ENCODE measurements at places on chromosomes 11 and 22. TPM values are rescaled to one million over a fixed set of nuclear protein-coding genes. Genes with fewer than 3 reads are reported as not detected.

DNA sequence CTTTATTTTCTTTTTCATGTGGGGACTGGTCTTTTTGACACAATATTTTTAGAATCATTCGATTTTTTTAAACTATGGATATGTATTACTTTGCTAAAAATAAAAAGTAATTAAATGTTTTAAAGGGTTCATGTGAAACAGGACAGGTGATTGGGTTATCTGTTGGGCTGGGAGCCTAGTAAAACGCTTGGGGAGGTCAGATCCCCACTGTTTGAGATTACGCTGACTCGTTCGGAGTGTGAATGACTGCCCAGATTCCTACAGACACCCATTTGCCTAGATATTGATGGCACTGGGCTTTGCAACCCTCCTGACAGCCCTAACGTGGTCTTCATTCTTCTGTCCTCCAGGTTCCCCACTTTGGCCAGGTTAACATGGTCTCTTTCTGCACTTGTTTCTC, 62.9 kb upstream of the UBASH3B start:
- H3K27ac ChIP-seq, result no peak overlapping the region
- H3K4me3 ChIP-seq, result no peak overlapping the region
- H3K4me1 ChIP-seq, result no peaks in the 10 kb centered on the region
- DNase-seq, result no peak
- H3K27me3 ChIP-seq, result peaks cover 4% of the 10 kb centered on the region

DNA sequence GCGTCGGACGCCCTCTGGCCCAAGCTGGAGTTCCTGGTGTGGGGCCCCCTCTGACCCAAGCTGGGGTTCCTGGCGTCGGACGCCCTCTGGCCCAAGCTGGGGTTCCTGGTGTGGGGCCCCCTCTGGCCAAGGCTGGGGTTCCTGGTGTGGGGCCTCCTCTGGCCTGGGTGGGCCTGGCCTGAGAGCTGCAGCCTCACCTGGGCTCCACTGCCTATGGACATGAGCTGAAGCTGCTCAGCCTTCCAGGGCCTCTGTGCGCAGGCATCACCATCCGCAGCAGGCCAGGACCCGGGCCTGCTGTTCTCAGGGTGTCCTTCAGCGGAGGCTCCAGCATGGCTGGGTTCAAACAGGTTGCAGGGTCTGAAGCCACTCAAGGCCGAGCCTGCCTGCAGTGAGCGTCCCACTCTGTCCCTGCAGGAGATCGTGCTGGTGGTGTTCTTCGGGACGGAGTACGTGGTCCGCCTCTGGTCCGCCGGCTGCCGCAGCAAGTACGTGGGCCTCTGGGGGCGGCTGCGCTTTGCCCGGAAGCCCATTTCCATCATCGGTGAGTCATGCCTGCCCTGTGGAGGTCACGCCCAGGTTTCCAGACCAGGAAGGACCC, 125.5 kb downstream of the KCNQ1 start:
- DNase-seq, result no peak
- no peaks in the 10 kb centered on the region for H3K27me3 ChIP-seq
- no peaks in the 10 kb centered on the region for H3K4me1 ChIP-seq
- H3K27ac ChIP-seq, result no peak overlapping the region

Gene HORMAD2
- not detected for polyA plus RNA-seq

- no peaks in the 10 kb centered on the region for H3K36me3 ChIP-seq
- H3K27me3 ChIP-seq, result no peaks in the 10 kb centered on the region
- no peak overlapping the region for H3K27ac ChIP-seq
- H3K4me3 ChIP-seq, result no peak overlapping the region
- no peak for DNase-seq
- peaks cover 6% of the 10 kb centered on the region for H3K4me1 ChIP-seq
Observed at GRCh38 chr11:66924272-66924671, 33.9 kb downstream of the PC start.

DNA sequence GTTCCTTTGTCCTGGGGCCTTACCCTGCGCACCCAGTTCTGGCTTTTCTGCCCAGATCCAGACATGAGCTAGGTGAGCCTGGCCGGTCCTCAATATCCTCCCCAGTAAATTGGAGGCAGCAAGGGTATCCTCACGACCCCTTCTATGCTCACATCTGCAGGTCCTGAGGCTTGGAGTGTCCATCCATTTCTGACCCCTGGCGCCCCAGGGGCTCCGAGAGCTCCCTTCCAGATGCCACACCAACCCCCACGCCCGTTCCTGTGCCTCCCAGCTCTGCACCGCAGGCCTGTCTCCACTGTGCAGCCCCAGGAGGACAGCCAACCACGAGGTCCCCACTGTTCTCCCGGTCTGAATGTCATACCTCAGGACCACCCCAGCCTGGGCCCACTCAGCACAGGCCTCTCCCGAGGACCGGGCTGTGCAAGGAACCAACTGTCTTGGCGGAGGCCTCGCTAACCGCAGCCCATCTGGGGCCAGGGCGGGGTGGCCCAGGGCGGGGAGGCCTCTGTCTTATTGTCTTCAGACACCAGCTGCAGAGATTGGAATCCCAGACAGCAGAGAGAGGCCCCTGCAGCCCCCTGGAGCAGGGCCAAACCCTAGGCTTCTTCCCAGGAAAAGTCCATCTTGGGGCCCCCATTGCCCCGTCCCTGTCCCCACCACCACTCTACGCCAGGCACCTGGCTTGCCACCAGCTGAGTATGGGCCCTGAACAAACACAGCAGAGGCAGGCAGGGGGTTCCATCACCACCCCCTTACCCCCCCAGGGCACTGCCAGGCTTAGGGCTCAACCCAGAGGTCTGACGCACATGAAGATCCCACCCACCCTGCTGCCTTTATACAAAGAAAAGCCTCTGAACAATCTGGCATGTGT, 39.3 kb downstream of the ALX4 start:
- DNase-seq, result no peak
- H3K36me3 ChIP-seq, result no peaks in the 10 kb centered on the region
- H3K4me1 ChIP-seq, result no peaks in the 10 kb centered on the region
- H3K27ac ChIP-seq, result no peak overlapping the region

DNA sequence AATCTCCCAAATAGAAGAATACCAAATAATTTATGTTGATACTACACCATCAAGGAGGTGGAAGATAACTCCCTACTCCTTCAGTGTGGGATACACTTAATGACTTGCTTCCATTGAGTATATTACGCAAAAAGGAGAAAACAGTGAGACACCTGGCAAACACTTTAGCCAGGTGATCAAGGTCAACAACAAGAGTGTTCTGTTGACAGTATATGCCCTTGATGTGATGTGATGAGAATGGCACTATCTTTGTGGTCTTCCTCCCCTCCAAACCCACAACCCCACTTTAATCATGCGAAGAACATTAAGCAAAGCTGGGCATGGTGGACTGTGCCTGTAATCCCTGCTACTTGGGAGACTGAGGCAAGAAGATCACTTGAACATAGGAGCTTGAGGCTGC, 26.0 kb downstream of the MAPK1 start:
- no peak for DNase-seq
- peaks cover 11% of the 10 kb centered on the region for H3K4me1 ChIP-seq
- no peaks in the 10 kb centered on the region for H3K36me3 ChIP-seq
- no peaks in the 10 kb centered on the region for H3K27me3 ChIP-seq
- H3K27ac ChIP-seq, result no peak overlapping the region

- peaks cover 4% of the 10 kb centered on the region for H3K27me3 ChIP-seq
- no peaks in the 10 kb centered on the region for H3K4me1 ChIP-seq
- no peaks in the 10 kb centered on the region for H3K36me3 ChIP-seq
Observed at GRCh38 chr11:11628651-11629050, 6.8 kb upstream of the GALNT18 start.

Gene LRRC4C
- polyA plus RNA-seq, result not detected

Gene MLC1
- polyA plus RNA-seq, result not detected

- no peak overlapping the region for H3K4me3 ChIP-seq
- DNase-seq, result no peak
- H3K36me3 ChIP-seq, result no peaks in the 10 kb centered on the region
- no peaks in the 10 kb centered on the region for H3K4me1 ChIP-seq
- no peak overlapping the region for H3K27ac ChIP-seq
- H3K27me3 ChIP-seq, result peaks cover 12% of the 10 kb centered on the region
Observed at GRCh38 chr11:76169473-76169896, 36.8 kb downstream of the WNT11 start.

GRCh38 chr22:19111140-19111539, 11.1 kb downstream of the DGCR2 start:
- DNase-seq, result no peak
- H3K4me1 ChIP-seq, result peaks cover 19% of the 10 kb centered on the region
- no peaks in the 10 kb centered on the region for H3K27me3 ChIP-seq
- peaks cover 9% of the 10 kb centered on the region for H3K36me3 ChIP-seq
- no peak overlapping the region for H3K4me3 ChIP-seq
- H3K27ac ChIP-seq, result no peak overlapping the region

Gene EHF
- 64.1 TPM for polyA plus RNA-seq

DNA sequence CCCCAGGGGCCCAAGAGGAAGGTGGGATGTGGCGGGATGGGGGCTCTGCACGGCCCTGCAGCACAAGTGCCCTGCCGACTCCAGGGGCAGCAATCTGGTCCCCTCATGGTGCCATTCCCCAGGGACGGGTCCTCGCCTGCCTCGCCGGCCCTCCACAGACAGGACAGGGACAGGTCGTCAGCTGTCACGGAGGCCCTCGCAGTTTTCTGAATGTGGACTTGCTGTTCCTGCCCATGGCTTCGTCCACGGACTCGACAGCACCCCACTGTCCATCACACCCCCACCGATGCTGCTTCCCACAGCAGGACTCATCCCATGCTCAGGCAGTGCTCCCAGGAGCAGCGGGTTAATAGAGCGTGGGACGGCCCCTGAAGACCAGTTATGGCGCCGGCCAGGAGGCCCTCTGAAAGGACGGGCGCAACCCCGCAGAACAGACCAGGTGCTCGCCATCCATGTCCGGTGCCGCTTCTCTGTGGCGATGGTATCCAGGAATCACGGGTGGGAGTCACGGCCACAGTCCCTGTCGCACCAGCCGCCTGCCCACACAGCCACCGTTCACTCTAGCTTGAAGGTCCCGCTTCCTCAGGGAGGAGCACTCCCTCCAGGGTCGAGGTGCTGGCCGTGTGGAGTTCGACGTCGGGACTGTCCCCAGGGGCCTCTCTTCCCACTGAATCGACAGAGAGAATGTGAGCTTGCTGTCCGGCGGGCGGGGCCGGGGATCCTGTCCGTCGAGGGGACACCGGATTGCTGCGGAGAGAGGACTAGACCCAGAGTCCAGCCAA, 18.5 kb upstream of the MUC2 start:
- DNase-seq, result no peak
- peaks cover 4% of the 10 kb centered on the region for H3K27me3 ChIP-seq
- no peak overlapping the region for H3K27ac ChIP-seq
- H3K4me1 ChIP-seq, result peaks cover 7% of the 10 kb centered on the region
- H3K36me3 ChIP-seq, result no peaks in the 10 kb centered on the region

GRCh38 chr11:23453522-23453921, 593.2 kb upstream of the CCDC179 start:
- H3K36me3 ChIP-seq, result no peaks in the 10 kb centered on the region
- no peak for DNase-seq
- H3K4me1 ChIP-seq, result no peaks in the 10 kb centered on the region
- no peaks in the 10 kb centered on the region for H3K27me3 ChIP-seq
- H3K27ac ChIP-seq, result no peak overlapping the region
- H3K4me3 ChIP-seq, result no peak overlapping the region

DNA sequence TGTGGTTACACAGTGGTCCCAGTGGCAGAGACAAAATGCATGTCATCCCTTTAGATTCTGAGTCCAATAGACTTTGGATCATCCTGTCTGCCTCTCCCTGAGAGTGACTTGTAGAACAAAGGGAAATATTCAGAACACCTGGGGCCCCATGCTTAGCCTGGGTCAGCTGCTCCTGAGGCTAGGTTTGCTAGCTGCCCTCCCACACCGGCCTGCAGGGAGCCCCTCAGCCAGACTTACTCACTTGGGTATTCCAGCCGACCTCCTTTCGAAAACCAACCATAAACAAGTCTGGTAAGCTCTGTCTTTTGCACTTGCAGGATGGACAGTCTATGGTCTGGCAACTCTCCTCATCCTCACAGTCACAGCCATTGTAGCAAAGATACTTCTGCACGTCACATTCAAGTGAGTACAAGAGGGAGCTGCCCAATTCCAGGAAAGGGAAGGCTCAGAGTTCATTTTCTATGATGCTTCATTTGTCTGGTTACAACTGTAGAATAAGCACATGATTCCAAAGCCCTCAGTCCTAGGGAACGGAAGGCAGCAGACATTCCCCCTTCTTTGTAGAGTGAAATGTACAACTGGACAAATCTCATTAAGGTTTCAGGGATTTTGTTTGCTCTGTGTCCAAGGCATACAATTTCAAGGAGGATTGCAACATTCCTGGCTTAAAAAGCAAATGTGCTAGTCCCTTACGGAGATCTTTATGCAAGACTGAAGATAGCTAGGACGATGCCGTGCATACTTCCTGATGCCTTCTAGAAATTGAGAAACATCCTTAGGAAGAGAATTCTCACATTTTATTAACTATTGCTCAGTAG, 65.5 kb upstream of the EMID1 start:
- DNase-seq, result no peak
- no peak overlapping the region for H3K4me3 ChIP-seq

GRCh38 chr11:12523180-12523924, 146.0 kb downstream of the PARVA start:
- DNase-seq, result no peak
- H3K4me3 ChIP-seq, result no peak overlapping the region
- no peaks in the 10 kb centered on the region for H3K27me3 ChIP-seq
- peaks cover 13% of the 10 kb centered on the region for H3K36me3 ChIP-seq

DNA sequence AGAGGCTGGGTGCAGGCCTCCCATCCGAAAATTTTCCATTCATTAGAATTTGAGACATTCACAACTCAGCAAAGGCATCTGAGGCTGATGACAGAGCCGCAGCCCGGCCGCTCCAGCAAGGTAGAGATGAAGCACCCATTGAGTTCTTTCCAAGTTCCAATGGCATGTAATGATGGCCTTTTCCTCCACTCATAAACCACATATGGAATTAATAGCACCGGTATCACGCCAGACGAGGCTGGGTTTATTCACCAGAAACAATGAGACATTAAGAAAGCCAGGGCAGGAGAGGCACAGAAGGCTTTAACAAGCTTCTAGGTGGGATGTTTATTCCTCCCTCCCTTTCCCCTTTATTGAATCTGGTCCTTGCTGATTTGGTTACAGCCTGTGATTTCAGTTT, 534.4 kb downstream of the MN1 start:
- DNase-seq, result no peak
- H3K36me3 ChIP-seq, result no peaks in the 10 kb centered on the region
- no peak overlapping the region for H3K4me3 ChIP-seq
- H3K27me3 ChIP-seq, result peaks cover 12% of the 10 kb centered on the region
- no peaks in the 10 kb centered on the region for H3K4me1 ChIP-seq

DNA sequence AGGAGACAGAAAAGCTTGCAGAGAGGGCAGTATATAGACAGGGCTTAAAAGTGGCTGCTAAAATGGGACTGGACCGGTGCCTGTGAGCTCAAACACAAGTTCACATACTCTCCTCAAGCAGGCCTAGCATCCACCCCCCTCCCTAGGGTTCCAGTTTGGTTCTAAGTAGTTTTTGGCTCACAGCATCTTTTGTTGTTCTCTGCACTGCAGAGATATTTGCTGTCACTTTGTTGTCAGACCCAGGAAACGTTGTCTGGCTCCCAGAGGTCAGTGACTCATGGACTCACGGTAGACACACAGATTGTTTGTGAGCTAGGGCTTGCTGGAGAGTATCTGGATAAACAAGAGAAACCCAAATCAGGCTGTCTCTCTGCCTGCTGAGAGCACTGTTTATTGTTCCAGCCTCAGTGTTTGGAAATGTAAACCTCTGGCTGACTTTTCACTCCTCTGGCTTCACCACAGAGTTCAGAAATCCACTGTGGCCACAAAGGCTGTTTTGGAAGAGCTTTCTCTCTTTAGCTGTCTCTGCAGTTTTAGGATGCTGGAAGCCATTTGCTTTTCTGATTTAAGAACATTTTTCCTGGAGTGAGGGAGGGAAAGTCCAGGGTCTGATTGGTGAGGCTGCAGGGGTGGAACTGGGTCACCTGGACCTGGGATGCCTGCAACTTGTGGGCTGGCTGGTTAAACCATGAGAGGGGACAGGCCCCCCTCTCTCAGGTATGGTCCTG, 303.7 kb upstream of the PLET1 start:
- no peak overlapping the region for H3K4me3 ChIP-seq
- H3K4me1 ChIP-seq, result no peaks in the 10 kb centered on the region
- H3K36me3 ChIP-seq, result no peaks in the 10 kb centered on the region
- H3K27me3 ChIP-seq, result no peaks in the 10 kb centered on the region
- no peak for DNase-seq
